GM20000 (cell line): ENCODE measurements at places on chromosomes 7 and 10.

DNA sequence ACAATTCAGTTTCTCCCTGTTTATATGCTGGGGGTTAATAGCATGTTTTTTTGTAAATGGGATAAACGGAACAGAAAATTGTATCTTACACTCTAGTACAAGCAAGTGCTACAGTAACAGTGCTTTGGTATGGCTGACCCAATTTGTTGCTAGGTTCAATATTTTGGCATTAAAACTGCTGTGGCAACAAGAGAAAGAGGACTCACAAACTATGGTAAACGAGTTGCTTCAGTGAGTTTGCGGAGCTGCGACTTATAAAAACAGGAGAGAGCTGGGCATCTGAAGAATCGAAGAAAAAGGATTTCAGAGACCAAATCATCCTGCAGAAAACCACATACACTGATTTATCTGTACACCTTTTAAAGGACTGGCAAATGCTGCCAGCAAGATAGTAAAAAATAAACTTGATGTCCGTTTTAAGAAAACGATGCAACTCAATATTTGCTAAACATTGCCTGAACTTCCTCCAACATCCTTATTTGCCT lies 2.2 kb downstream of the GLUD1 start:
- no peak for DNase-seq

- DNase-seq: no peak
Measured at GRCh38 chr10:126421756-126422256, 33.5 kb upstream of the ADAM12 start.

GRCh38 chr10:105356626-105357025 lies 715.5 kb downstream of the SORCS3 start:
- DNase-seq: no peak

GRCh38 chr10:16986406-16987205 lies 143.0 kb downstream of the CUBN start:
- DNase-seq: no peak

- DNase-seq: no peak
Measured at GRCh38 chr7:16061630-16062029, 359.7 kb downstream of the CRPPA start.

- DNase-seq: no peak
Measured at GRCh38 chr10:81576336-81576735, 298.7 kb upstream of the NRG3 start.

DNA sequence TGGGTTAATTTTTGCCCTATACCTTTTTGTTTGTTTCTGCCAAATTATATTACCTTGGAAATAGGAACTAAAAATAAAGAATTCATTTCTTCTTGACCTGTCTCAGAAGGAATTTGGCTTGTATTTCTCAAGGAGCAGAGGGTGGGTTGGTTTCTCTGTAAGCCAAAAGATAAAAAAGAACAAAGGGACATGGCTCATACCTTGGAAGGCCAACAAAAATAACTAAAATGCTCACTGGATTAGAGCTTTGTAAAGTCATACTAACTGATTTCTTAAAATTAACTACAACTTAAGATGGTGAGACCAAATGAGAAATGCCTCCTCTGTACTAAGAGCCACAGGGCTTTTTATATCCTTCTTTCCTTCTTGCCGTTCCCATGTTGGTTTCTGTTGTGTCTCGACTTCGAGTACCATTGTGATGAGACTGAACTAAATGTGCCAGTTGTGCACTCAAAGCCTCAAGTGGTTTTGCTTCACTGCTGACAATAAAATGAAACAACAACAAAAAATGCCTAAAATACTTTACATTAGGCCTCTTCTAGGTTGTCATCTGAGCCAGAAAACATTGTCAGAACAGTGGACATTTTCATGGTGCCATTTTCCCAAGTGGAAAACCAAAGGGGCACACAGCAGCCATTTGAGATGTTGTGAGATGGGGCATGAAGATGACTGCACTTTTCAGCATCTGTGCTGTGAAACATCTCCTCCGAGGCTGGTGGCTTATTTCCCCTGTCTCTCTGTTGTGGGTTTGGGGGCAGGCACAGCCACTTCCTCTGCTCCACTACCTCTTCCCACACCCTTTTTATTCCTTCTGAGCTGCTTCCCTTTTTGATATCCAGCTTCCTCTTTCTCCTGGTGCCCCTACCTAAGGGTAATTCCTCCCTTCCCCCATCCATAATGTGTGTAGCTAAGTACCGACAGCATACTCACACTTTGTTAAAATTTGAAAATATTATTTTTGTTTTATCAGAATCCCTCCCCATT lies 51.8 kb upstream of the AGR3 start:
- DNase-seq: no peak

GRCh38 chr7:3911685-3912084 lies 610.6 kb downstream of the SDK1 start:
- DNase-seq: no peak

DNA sequence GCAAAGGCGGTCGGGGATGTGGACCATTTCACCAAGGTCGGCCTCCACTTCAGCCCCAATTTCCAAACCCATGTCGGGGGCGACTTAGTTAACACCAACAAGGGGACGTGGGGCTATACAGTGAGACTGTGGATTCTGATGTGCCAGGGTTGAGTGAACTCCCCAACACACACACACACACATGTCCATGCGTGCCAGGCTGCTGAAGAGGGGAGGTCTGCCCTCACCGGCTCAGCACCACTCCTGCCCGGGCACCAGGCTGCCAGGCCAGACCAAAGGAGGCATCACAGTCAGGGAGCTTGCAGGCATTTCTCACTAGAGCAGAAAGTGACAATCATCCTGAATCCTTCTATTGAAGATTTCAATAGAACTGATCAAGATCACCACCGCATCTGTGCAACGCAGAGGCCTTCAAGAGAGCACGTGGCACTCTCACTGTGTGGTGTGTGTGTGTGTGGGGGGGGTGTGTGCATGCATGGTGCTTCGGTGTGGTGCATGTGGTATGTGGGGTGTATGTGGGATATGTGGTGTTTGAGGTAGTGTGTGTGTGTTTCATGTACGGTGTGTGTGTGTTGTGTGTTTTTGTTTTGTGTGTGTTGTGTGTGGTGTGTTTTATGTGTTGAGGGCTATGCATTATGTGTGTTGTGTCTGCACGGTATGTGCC lies 403.5 kb upstream of the RNF32 start:
- DNase-seq: no peak

DNA sequence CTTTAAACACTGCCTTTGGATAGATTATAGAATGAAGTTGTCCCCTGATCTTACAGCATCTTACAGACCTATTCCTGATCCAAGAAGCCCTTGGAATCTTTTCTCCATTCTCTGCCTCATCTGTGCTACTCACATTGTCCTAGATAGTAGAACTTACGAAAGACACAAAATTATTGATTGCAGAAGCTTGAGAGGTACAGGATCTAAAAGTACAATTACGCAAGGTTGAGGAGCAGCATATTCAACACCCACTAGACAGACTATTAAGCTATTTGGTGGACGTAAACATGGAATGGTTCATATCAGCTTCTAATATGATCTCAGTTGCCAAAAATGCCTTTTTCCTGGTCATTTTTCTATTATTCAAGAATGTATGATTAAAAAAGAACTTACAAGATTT lies 90.5 kb upstream of the SEM1 start:
- DNase-seq: no peak

GRCh38 chr7:922334-923107 lies 32.0 kb downstream of the ADAP1 start:
- no peak for DNase-seq

DNA sequence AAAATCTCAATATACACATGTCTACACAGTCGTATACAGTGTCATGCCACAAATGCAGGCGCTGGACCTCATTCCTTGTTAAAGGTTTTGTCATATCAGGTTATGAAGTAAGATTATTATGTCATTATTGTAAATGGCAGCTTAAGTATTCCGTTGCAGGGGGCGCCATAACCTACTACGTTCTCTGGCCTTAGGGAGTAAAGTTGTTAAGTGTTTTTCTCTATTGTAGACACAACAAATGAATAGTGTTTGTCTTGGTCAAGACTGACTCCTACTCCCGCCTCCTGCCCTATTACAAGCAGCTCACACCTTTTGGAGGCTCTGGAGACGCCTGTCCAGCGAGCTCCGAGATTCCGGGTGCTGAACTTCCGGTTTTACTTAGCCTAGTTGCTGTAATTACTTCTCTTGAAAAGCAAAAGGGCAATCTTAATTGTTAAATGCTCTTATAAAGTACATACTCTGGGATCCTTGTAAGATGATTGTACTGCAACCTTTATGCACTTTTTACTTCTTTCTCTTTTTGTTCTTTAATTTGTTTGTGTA lies 994 bp downstream of the GATAD1 start:
- DNase-seq: peak; percentile 56

DNA sequence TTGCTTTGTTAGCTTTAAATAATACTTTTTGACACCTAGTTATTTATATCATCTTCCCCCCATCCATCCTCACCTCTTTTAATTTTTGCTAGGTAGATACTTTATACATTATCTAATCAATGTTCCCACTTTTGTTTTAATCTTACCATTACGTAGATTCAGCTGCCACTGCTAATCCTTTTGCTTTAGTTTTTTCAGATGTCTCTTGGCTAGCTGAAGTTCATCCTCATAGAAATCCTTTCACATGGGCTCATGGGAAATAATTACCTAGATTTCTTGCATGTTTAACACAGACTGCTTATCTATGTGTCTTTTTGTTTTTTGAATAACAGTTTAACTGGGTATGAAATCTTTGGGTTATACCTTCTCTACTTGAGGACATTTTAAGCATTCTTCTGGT lies 60.1 kb downstream of the ZNRF2 start:
- no peak for DNase-seq

- peak; percentile 20 for DNase-seq
Measured at GRCh38 chr7:97623333-97623732, 108.6 kb upstream of the TAC1 start.

- DNase-seq: no peak
Measured at GRCh38 chr7:10773430-10773829, 200.2 kb upstream of the PHF14 start.

- DNase-seq: no peak
Measured at GRCh38 chr7:13800694-13801448, 188.6 kb downstream of the ETV1 start.

DNA sequence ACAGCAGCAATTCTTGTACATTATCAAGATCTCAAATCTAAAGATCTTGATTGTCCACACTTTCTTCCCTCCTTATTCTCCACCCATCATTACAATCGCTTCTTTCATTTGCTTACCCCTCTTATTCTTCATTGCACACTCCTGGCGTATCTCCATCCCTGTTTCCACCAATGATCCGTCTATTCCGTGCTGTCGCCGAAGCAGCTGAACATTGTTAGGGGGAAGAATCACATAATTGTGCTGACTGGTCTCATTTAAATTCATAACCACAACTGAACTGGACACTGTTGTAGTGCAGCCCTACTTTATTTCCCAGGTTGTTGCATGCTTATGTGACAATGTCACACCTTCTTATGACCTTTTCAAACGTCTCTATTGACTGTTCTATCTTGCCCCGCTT lies 18.9 kb upstream of the NRP1 start:
- no peak for DNase-seq

GRCh38 chr10:128898133-128898915 lies 568.7 kb upstream of the MGMT start:
- DNase-seq: no peak

DNA sequence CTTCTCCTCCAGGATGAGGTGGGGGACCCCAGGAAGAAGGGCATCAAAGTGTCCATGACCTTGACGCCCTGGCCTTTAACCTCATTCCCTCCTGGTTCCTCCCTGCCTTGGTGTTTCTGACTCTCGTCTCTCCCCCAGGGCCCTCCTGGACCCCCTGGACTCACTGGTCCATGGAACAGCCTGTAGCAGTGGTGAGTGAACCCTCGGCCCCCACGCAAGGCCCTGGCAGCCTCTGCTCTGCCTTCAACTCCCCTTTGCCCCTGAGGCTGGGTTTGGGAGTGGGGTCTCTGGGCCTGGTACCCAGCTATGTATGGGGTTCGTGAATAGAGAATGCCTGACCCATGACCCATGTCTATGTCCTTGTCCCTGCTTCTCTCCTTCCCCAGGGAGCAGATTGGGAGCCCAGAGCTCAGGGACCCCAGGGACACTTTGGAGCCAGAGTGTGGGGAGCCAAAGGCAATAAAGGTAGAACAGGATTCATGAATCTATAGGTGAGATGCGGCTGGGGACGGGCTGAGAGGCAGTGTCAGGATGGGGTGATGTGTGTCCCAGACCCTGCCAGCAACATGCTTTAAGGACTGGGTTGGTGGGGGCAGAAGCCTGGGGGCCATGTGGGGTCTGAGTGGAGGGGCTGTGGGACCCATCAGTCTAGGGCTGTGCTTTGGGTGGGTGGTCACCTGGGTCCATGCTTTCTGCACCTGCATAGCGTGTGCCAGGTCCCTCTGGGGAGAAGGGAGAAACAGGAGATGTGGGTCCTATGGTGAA lies 18.4 kb upstream of the VOPP1 start:
- DNase-seq: no peak

GRCh38 chr10:104300736-104301292 lies 31.8 kb downstream of the GSTO2 start:
- DNase-seq: no peak

DNA sequence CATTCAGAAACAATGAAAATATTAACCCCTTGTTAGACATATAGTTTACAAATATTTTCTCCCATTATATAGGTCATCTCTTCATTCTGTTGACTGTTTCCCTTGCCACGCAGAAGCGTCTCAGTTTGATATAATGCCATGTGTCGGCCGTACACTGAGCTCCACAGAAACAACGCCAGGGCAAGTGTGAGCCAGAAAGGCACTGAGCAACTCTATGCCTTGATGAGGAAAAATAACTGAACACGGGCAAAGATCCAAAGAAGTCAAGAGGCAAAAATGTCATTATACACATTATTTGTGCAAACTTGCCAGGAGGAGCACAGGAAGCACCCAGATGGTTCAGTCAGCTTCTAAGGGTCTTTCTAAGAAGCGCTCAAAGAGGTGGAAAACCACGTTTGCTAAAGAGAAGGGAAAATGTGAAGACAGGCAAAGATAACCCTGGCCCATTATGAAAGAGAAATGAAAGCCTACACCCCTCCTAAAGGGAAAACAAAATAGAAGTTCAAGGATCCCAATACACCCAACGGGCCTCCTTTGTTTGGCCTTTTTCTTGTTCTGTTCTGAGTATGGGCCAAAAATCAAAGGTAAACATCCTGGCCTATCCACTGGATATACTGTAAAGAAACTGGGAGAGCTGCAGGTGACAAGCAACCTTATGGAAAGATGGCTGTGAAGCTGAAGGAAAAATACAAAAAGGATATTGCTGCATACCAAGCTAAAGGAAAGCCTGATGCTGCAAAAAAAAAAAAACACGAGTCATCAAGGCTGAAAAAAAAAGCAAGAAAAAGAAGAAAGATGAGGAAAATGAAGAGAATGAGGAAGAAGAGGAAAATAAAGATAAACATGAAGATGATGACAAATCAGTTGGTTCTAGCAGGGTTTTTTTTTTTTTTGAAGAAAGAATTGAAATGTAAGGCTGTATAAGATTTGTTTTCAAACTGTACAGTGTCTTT lies 15.5 kb downstream of the ARHGAP12 start:
- no peak for DNase-seq

GRCh38 chr7:83852136-83852535 lies 203.2 kb upstream of the SEMA3E start:
- DNase-seq: no peak

- DNase-seq: peak; percentile 46
Measured at GRCh38 chr10:118028619-118029018, 18.1 kb downstream of the RAB11FIP2 start.

DNA sequence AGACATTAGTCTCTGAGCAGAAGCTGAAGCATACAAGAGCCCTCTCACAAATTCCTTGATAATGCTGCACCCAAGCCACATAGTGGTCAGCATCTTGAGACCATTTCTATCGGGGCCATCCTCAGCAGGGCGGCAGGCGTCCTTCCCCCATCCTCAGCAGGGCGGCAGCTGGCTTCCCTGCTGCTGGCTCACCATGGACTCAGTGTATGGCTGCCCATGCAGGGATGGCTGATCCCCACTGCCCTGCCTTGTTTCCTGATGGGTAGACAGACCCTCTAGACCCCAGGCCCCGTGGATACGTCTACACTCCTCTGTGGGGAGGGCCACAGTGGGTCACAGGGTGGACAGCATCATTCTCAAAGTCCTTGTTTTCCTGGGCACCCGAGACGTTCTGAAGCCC lies 406.8 kb downstream of the TCERG1L start:
- DNase-seq: no peak
